ENCODE measurements at places on chromosomes 6 and 20.

- no peak for DNase-seq
Measured at GRCh38 chr6:81204731-81205130, 547.8 kb downstream of the TENT5A start.

GRCh38 chr6:52385074-52385473 lies 23.1 kb downstream of the PAQR8 start:
- DNase-seq, result no peak

GRCh38 chr6:126302191-126302590 lies 37.7 kb upstream of the CENPW start:
- no peak for DNase-seq

- DNase-seq, result no peak
Measured at GRCh38 chr20:8983478-8984345, 85.2 kb upstream of the PLCB4 start.

GRCh38 chr6:109330263-109330662 lies 52.0 kb downstream of the CD164 start:
- no peak for DNase-seq

DNA sequence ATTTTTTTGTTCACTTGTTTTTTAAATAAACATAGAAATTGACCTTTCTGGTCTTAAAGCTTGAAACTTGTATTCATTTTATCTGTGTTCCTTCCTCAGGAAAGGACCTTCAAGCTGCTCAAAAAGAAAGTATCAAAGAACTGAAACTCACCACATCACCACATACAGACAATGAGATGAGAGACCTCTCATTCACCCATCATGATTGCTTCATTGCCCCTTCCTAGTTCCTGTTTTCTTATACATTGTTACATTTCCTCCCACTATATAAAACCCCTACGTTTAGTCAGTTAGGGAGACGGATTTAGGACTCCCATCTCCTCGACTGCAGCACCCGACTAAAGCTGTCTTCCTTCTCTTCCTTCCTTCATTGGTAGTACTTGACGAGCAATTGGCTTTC lies 180.5 kb upstream of the OPRM1 start:
- peak; percentile 3 for DNase-seq

- no peak for DNase-seq
Measured at GRCh38 chr6:33745548-33745947, 1.2 kb downstream of the IP6K3 start.

GRCh38 chr6:391559-392440 lies at the start of gene IRF4:
Gene IRF4, plus strand, starts transcription at chr6:391752. Its CDS starts 1,401 bp downstream, at chr6:393153.
- no peak for DNase-seq

- no peak for DNase-seq
Measured at GRCh38 chr20:25576783-25577530, 8.4 kb downstream of the NINL start.

GRCh38 chr20:25011831-25012241 lies 19.3 kb upstream of the APMAP start:
- DNase-seq, result no peak

GRCh38 chr6:132663661-132664060 lies 4.7 kb upstream of the TAAR1 start:
- DNase-seq, result no peak

DNA sequence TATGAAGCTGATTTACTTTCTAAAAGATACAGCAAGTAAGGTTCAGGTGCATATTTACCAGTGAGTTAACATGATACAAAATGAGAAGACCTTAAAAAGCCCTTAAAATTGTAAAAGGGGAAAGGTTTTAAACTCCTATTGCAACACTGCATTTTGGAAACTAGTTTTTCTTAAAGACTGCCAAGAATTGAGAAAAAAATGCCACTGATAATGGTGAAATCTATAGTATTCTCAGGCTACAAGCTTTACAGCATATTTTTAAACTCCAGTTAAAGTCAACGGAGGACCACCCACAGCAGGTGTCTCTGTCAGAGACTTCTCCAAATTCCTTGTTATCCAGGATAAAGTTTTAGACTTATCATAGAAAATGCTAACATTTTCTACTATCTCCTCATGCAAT lies 53.6 kb downstream of the ELOVL5 start:
- no peak for DNase-seq

DNA sequence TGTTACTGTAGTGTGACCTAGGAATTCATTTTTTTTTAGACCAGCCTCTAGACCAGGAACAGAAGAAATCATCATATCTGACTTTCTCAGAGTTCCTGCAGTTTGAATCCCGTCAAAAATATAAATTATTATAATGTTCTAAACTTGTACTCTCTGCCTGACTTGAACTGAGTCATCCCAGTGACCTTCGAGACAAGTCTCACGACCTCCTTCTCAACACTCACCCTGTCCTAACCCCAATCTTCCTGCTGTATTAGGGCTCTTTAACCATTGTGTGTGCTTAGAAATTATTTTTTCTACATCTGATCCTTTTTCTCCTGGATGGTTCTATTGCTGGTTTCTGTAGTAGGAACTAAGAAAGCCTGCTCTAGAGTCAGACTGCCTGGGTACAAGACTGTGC lies 21.5 kb downstream of the ADGRF5 start:
- no peak for DNase-seq

DNA sequence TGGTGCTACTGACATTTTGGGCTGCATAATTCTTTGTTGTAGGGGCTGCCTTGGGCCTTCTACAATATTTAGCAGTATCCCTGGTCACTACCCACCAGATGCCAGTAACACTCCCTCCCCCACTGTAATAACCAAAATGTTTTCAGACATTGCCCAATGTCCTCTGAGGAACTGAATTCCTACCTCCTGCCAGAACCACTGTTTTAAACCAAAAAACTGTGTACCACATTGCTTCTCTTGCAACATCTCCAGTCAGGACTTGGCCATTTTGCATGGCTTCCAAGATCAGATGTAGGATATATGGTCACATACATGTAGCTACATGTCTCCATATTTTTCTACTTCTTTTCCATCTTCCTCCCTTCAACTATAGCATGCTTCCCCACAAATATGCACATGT lies 97.4 kb upstream of the IFNGR1 start:
- DNase-seq, result no peak

DNA sequence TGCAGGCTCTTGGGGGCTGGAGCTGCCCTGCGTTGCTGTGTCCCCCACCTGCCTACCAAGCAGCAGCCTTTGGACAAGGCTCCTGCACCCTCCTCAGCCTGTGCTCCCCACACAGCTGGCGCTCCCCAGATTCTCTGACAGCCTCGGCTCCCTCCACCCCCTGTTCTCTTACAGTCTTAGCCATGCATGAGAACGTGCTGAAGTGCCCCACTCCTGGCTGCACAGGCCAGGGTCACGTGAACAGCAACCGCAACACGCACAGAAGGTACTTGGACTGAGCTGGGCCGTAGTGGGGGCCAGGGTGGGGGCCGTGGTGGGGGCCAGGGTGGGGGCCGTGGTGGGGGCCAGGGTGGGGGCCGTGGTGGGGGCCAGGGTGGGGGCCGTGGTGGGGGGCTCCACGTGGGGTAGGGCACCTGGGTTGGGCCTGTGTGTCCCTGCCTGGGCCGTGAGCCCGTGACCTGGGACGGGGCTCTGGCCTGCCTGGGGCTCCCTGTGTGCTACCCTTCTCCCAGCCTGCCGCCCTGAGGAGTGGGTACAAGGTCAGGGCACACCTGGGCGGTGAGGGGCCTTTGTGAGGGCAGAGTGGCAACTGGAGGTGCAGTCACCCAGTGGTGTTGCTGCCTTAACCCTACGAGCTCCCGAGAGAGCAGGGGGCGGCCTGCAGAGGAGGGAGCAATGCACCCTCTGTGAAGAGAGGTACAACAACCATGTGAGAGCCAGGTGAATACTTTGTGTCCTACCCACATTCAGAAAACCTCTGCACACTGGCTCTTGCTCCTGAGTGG lies 43.5 kb upstream of the PCMTD2 start:
- no peak for DNase-seq

DNA sequence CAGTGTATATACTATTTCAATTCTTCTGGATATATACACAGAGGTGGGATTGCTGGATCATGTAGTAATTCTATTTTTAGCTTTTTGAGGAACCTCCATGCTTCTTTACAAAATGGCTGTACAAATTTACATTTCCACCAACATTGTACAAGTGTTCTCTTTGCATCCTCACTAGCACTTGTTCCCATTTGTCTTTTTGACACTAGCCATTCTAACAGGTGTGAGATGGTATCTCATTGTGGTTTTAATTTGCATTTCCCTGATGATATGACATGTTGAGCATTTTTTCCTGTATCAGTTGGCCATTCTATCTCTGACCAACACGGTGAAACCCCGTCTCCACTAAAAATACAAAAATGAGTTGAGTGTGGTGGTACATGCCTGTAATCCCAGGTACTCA lies 68.1 kb upstream of the PMEPA1 start:
- DNase-seq, result no peak

- no peak for DNase-seq
Measured at GRCh38 chr20:32495949-32496348, 89.2 kb downstream of the NOL4L start.

DNA sequence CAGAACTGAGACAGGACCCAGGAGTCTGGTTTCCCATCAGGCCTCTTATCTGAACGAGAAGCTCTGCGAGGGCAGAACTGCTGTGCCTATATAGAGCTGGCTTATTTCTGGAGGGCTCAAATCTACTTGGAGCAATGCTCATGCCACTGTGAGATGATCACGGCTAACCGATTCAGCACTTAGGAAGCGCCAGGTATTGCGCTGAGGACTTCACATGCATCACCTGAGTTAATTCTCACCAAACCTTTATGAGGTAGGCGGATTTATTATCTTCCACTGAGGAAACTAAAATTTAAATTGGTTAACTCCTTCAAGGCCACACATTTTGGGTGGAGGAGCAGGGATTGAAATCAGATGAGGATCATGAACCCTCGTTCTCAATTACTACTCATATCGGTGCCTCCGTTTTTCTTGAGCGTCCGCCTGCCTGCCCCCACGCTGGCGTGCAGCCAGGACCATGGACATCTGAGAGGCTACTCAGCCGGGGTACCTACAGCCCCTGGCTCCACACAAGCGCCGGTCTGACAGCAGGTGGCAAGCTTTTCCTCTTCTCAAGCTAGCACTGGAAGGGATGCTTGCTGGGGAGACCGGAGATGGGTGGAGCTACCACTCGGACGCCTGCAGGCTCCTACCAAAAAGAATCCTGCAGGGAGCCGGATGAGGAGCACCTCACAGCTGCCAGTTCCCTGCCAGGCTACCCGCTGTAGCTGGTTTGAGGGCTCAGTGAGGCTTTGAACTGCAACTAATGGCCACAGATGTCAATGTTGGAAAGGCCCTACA lies 1.0 kb upstream of the PCIF1 start:
- DNase-seq, result peak; percentile 87

DNA sequence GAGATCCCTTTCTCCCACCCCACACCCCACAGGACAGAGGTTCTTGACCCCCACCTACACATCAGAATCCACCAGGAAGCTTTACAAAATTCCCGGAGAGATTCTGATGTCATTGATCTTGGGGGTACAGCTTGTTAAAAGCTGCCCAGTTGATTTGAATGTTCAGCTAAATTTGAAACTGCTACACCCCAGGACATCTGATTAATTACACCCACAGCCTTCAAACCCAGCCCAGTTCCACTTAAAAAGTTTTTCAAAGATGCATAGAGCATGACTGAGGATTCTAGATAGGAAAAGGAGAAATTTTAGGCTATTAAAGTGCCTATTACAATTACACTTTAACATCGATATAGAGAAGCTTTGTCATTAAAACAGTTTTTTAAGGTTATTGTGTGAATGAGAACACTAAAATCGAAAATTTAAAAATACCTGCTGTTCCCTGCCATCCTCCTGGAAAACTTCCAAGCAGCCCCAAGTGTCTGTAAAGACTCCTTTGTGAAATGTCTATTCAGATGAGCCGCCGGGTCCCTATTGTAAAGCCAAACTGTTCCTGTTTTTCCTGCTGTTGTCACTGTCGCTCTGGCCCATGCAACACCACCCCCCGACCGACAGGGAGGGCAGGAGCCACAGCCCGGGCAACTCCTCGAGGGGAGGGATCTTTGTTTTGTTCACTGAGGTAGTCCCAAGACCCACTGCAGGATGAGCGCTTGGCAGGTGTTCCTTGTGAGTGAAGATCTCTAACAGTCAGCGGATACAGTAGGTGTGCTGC lies 132.5 kb upstream of the PHACTR3 start:
- DNase-seq, result no peak

DNA sequence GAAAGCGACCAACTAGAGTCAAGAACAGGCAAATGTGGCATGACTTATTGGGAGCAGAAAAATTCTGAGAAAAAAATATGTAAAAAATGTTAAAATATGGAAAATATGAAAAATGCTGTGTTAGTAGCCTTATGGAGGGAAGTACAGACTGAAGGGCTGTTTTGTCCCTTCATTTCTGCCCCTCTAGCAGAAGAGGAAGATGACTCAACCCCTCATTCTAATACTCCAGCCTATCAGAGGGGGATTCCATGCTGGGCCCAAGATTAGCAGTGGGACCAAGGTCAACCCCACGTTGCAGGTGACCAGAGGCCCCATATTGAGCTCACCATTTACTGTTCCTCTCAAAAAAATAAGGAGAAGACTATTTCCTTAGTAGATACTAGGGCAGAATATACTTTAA lies 8.4 kb downstream of the MUC21 start:
- DNase-seq, result no peak

- DNase-seq, result no peak
Measured at GRCh38 chr6:79403563-79403962, 133.7 kb downstream of the LCA5 start.

DNA sequence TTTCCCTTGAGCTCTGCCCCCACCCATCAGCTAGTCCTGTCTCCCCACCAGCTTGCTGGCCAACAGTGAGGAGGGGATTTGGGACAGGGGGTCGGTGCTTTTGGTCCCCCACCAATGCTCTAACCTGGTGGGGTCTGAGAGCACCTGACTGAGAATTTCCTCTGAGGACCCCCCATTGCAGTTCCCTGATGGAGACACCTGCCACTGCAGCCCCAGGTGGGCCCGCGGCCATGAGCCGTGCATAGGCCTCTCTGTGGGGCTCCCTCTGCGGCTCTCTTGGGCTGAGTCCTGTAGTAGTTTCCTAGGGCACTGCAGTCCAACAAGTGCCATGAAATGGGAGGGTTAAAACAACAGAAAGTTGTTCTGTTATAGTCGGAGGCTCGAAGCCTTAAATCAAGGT lies 172.2 kb upstream of the SNX9 start:
- DNase-seq, result no peak

DNA sequence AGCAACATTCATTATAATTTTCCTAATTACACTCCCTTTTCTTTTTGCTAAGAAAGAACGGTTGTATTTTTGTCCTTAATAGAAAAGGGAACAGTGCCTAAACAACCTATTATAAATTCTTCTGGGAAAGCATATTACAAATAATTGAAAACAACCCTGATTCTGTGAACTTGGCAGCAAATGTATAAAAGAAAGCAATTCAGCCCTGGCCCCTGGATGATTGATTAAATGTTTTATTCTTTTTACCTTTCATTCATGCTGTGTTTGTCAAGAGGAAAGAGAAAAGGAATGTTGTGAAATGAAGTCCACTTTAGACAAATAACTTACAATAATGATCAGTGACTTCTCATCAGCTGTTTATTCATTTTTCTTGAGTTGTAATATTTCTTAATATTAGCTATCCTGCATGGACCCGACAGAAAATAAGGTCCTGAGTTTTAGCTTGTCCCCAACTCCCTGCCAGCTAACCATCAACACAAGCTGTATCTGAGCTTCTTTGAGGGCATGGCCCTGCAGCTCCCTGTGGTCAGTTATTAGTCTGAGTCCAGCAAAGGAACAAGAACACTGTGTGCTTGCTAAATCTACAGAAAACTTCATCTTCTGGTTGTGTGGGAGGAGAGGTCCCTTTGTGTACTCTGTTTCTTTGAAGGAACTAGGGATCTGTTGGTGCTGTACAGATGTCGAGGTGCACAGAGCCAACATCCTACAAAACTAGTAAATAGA lies 248.2 kb downstream of the LAMA2 start:
- DNase-seq, result no peak

GRCh38 chr20:43722153-43722505 lies 4.7 kb downstream of the GTSF1L start:
- no peak for DNase-seq

- no peak for DNase-seq
Measured at GRCh38 chr6:154276810-154277628, 79.6 kb downstream of the IPCEF1 start.
